ENCODE measurements at places on chromosomes 1 and 21.

GRCh38 chr1:234618737-234619049, 8.7 kb upstream of the IRF2BP2 start:
- no peak for DNase-seq

DNA sequence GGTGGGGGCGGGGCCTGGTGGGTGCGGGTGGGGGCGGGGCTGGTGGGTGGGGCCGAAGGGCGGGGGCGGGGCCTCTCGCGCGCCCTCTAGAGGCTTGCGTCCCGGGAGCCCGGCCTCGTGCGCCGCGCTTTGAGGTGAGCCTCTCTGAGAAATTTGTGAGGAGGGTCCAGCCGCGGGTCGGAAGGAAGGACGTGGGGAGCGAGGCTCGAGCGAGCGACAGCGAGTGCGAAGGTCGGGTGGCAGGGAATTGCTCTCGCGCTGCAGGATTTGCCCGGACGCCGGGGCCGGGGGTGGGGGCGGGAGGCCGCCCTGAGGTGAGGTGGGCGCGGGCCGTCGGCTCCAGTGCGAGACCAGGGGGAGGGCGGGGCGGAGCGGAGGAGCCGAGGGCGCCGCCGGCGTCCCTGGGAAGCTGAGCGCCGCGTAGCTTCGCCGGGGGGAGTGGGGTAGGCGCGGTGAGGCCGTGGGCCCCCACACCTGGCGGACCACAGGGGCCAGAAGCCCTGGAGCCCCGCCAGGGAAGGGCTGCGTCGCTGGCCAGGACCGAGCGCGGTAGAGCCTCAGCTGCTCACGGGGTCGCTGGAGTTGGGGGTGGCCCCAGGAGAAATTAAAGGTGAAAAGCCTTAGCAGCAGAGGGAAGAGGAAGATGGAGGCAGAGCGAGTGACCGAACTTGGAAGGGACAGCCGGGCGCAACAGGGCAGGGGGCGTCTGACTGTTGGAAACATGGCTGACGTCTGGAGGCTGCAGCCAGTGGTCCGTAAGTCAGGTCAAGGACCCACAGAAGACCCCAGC, 754 bp upstream of the LSS start:
- DNase-seq, result no peak

DNA sequence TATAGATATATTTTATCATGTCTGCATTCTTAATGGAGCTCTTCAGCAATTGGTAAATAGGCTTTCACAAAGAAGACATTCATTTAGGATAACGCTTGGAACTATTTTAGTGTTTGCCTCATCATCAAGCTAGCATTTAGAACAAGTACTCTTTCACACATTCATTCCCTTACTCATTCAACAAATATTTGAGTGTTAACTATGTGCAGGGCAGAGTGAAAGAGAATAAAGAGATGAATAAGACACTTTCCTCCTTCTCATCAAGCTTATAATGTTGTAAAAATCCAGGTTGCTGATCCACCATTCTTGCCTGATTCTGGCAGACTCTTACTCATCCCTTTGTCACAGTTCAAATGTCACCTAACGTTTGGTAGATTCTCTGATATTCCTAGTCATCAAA, 386.3 kb upstream of the BEND5 start:
- no peak for DNase-seq

GRCh38 chr1:116335850-116336624, 37.0 kb upstream of the ATP1A1 start:
- DNase-seq, result no peak

- no peak for DNase-seq
These were observed 18.7 kb downstream of the AK4 start for GRCh38 chr1:65166572-65167305.

GRCh38 chr1:156862997-156863599, 2.4 kb downstream of the NTRK1 start:
- DNase-seq, result no peak

DNA sequence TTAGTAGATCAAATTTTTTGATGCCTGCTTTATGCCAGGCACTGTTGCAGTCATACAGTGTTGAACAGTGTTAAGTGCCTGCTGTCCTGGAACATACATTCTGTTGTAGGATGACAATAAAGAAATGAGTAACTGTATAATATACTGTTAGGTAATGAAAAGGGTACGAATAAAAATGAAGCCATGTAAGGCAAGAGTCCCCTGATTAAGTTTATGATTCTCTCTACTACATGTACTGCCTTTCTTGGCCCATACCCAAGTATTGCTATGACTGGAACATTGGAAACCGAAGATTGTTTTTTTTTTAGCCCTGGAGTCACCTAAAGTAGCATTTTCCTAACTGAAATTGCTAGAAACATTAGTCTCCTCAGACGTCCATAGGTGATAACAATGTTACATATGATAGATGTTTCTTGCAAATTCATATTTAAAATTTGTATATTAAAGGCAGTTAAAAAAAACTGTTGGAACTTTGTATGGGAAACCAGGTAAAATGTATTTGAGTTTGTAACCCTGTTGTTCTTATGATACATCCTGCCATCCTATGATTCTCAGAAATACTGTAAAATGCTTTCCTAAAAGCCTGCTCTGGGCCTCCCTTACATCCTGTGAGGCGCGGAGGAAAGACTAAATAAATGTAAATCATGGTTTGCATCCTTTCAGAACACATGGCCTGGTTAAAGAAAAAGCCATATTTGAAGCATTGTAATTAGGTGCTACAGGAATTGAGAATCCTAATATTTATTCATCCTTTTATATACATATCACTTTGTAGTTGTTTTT, 5.8 kb downstream of the ATP5PB start:
- DNase-seq, result no peak

DNA sequence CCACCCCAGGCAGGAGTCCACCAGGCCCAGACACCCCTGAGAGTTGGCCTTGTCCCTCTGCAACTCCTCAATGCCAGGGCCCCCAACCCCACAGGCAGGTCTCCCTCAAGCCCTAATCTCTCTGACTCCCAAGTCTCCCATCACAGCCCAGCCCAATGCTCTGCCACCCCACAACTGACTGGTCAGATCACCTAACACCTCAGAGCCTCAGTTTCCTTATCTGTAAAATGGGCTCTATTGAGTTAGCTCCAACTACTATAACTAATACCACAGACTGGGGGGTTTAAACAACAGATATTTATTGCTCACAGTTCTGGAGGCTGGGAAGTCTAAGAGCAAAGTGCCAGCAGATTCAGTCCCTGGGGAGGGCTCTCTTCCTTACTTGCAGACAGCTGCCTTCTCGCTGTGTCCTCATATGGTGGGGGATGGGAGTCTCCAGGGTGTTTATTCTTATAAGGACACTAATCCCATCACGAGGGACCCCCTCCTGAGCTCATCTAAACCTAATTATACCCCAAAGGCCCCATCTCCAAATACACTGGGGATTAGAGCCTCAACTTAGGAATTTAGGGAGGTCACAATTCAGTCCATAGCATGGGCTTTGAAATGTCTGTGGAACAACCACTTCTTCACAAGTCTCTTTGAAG, 34.9 kb upstream of the ZC3H12A start:
- no peak for DNase-seq

- no peak for DNase-seq
These were observed 225.4 kb downstream of the CAMTA1 start for GRCh38 chr1:7010534-7011200.

DNA sequence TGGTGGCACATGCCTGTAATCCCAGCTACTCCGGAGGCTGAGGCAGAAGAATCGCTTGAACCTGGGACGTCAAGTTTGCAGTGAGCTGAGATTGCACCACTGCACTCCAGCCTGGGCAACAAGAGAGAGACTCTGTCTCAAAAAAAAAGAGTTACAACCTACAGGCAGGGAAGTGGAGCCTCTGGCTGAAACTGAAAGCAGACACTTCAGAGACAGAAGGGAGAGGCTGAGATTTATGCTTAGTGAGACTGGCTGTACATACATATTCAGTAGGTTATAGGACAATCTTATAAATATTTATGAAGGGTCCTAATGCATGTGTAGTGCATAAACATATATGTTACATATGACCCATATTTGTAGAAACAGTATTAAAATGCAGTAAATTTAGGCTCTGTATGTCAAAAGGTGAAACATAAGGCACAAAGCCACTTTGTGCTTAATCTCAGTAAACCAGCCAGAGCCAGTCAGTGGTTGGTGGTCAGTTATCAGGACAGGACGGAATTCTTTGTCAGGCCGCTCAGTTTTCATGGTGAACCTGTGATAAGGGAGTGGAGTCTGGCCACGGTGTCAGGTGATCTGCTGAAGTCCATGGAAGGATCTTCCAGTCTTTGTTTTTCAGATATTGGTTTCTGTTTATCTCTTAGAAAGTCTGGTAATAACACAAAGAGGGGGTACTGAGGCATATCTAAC, 13.7 kb downstream of the RHEX start:
- no peak for DNase-seq

GRCh38 chr1:22207511-22208267, 64.8 kb upstream of the WNT4 start:
- no peak for DNase-seq

DNA sequence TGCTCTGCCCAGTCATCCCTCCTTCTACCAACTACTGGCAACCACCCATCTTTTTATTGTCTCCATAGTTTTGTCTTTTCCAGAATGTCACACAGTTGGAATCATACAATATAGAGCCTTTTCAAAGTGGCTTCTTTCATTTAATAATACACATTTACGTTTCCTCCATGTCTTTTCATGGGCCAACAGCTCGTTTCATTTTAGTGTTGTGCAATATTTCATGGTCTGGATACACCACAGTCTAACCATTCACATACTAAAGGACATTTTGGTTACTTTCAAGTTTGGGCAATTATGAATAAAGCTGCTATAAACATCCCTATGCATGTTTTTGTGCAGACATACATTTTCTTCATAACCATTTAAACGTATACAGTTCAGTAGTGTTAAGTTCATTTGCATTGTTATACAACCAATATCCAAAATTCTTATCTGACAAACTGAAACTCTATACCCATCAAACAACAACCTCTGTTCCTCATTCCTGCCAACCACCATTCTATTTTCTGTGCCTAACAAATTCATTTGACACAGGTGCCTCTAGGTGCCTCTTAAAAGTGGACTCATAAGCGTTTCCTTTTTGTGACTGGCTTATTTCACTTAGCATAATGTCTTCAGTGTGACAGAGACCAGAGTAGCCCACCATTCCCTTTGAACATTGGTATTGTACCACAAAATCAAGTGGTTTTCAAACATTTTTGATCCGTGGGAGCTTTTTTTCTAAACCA, 138.1 kb downstream of the NR5A2 start:
- DNase-seq, result no peak

- no peak for DNase-seq
These were observed 278.3 kb upstream of the NRIP1 start for GRCh38 chr21:15343066-15343465.

GRCh38 chr1:155075535-155075934, 3.1 kb upstream of the EFNA3 start:
- no peak for DNase-seq

DNA sequence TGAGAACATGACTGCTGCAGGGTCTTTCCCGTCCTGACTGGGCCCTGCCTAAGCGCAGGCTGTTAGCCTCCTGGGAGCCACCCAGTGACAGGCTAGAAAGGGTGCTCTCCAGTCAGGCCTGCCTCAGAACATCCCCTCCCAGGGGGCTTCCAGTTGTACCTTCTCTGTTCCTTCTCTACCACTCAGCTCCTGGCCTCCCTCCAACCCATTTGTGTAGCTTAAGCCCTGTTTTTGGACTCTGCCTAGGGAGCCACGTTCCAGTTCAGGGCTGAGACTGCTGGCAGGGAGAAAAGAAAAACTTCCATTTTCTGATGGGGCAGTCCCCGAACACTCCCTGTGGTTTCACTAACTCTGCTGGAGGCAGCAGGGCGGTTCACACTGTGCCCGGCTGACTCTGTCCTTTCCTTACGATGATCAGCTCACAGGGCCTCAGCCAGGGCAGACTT, 15.3 kb upstream of the POU3F1 start:
- DNase-seq, result no peak

DNA sequence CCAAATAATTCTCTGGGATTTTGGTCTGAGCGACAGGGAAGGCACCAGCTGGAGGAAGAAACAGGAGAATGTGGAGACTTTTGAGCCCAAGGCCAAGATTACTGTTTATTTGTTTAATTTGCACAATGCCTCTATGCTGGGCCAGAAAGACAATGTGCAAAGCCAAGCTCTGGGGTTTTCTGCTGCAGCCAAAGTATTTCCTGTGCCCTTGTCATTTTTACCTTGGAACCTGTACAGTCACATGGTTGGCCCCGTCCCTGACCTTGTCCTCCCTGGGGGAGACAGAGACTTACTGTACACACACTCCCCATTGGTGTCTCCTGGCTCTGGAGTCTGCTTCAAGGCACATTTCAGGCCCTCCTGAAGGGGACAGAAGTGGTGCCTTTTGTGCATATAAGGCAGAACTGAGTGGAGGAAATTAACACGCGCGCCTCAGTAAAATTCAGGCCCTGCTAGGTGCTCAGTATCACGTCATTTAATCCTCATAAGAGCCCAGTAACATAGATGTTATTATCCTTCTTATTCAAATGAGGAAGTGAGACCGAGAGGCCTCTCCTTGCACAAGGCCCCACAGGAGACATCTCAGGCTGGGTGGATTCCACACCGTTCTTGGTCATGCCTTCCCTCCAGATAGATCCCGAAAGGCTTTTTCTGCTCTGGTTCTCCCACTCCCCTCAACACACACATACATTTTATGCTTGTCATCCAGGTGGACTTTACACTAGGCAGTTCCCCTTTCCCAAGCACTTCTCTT, 21.1 kb downstream of the C1orf115 start:
- DNase-seq, result no peak

GRCh38 chr1:21664806-21665588, 4.2 kb downstream of the RAP1GAP start:
- DNase-seq, result no peak

DNA sequence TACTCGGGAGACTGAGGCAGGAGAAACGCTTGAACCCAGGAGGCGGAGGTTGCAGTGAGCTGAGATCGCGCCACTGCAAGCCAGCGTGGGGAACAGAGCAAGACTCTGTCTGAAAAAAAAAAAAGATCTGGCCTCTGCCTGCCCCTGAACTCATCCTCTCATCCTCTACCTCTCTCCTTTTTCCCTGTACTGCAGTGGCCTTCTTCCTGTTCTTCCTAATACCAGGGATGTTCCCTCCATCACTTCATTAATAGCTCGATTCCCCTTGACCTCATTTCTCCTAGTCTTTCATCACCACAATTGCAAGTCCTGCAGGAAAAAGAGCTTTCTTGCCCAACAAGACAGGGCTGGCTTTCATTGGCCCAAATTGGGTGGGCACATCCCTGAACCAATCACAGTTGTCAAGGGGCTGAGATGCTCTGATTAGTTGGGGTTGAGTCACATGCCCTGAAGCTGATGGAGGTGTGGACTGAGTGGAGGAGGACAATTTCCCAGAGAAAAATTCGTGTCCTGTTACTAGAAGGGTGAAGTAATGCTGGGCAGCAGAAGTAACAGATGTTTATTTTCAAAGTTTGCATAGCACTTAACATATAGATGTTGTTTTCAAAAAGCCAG, 86.8 kb upstream of the PUM1 start:
- DNase-seq, result no peak
